ENCODE measurements at places on chromosomes 5 and 9.

GRCh38 chr5:5289537-5289936, 132.9 kb upstream of the ICE1 start:
- DNase-seq, result no peak

- DNase-seq, result no peak
These were observed 187.9 kb downstream of the EBF1 start for GRCh38 chr5:158911693-158912363.

- no peak for DNase-seq
These were observed 12.9 kb downstream of the PLPP7 start for GRCh38 chr9:131302244-131303075.

DNA sequence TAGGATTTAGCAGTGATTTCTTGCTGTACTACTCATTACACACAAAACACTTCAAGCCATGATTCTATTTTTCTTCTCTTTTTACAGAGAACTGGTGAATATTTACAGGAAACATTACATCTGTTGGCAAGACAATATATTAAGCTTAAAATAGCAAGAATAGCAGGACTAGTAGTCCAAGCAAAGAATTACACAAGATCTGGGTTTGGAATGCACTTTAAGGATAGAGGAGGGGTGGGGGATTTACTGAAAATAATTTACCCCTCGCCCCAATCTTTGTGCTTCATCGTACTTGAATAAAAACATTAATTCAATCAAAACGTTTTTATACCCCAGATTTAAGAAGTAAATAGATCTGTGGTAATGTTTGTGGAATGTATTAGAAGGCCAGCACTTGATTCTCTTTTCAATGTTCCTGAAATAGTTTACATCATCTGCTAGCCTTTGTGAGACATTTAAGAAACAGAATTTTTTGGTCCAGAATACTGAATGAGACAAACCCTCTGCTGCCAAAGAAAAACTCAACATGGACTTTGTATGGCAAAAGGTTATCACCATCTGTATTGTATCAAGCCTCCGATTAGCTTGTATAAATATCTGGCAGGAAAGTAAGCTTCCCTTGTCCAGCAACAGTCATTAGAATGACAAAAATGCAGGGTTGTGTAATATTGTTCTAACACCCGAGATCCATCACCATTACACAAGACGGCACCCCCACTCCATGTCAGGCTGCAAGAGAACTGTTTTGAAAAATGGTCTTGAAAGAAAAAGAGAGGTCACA, 23.8 kb downstream of the SVEP1 start:
- DNase-seq, result no peak

- DNase-seq, result no peak
These were observed 160.0 kb downstream of the CCDC192 start for GRCh38 chr5:127863161-127863560.

GRCh38 chr9:105928416-105928815, 234.1 kb downstream of the TMEM38B start:
- DNase-seq, result no peak

DNA sequence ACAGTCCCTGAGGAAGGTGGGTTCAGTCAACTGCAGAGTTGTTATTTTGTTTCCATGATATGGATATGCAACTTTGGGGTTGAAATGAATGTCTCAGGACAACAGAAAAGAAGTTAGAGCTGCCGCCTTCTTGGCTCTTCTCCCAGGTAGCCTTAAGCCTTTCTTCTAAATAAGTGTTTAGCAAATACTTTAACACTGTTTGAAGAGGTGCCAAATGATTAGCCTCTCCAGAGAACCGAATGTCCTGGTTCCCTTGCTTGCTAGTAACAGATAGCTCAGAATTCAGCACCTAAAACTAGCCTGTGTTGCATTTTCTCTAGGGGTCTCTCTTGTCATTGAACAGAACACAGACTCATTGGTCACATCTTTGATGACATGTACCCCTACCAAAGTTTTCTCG, 127.7 kb upstream of the PIK3R1 start:
- DNase-seq, result no peak

DNA sequence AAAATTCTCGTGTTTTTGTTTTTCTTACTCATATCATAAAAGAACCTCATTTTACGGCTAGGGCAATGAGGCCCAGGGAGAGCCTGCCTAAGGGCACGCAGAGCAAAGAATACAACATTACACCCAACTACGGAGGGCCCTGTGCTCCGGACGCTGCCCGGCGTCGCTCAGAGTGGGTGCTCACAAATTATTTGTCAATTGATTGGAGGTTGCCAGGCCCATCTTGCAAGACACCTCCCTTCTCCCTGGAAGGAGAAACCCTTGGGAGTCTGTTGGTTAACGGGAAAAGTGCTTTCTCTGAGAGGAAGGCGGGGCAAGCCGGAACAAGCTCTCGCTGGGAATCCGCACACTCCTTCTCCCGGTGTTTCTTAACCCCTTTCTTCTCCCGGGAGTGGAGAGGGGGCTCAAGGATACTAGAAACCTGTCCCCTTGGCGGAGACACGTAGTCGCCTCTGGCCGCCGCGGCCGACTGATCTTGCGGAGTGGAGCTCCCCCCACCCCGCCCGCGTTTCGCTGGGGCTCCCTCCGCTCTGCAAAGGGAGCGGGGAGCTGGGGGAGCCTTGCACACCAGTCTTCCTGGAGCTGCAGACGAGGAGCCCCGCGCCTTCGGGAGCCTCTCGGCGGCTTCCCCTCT, 599.3 kb upstream of the SGCD start:
- DNase-seq, result no peak

DNA sequence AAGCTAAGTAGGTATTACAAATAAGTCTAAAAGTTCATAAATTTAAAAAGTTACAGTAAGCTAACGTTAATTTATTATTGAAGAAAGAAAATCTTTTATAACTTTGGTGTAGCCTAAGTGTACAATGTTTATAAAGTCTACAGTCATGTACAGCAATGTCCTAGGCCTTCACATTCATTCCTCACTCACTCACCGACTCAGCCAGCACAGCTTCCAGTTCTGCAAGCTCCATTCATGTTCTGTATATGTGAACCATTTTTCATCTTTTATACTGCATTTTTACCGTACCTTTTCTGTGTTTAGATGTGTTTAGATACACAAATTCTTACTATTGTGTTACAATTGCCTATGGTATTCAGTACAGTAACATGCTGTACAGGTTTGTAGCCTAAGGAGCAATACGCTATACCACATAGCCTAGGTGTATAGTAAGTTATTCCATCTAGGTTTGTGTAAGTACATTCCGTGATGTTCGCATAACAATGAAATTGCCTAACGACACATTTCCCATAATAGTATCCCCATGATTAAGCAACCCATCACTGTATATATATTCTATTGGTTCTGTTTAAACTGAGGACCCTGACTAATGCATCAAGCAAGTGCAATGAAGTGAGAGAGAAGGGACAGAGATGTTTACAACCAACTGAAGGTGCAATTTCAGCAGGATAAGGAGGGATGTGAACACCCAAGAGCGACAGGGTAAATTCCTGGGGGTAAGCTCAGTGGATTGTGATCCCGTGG, 88.9 kb upstream of the TRIO start:
- DNase-seq, result no peak

DNA sequence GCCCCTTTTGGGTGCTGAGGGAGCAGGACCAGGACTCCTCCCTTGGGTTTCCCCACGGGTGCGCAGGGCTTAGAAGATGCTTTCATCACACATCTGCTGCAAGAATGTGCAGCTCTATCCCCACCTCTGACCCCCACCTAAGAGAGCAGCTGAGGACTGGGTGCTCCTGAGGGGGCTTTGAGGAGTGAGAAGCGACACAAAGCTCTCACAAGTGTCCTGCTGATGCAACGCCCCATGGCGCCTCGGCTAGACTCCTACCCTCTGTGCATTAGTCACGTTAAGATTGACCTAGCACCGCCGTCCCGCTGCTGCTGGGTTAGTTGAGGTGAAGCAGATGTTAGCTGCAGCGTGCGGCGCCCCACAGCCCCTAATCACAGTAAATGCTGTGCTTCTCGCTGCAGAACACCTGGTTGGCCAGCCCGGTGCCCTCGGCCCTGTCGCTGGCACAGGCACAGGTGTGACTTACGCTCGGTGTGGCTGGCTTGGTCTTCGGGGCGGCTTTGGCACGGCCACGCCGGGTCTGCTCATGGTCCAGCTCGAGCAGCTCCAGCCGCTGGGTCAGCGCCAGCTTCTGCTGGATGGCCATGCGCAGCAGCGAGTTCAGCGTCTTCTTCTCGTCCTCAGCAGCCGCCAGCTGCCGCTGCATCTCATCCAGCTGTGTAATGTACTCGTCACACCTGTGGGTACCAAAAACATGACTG, 45.0 kb upstream of the IPPK start:
- no peak for DNase-seq

DNA sequence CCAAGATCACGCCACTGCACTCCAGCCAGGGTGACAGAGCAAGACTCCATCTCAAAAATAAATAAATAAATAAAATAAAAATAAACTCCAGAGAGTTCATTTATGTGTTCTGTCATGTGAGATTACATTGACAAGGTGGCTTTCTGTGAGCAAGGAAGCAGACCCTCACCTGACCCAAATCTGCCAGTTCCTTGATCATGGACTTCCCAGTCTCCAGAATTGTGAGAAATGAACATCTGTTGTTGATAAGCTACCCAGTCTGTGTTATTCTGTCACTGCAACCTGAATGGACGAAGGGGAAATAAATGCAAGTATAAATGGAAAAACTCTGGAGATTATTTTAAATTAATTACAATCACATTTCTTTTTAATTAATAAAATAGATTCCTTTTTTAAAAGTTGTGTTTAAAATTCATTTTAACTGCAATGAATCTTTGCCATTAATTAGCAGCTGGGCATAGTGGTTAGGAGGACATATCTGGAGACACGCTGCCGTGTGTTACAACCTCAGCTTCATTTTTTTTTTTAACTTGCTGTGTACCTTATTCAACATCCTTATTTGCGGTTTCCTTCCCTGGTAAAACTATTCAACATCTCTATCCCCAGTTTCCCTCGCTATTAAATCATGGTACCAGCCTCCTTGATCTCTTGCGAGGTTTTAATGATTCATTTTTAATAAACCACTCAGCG, 376.4 kb downstream of the CHSY3 start:
- DNase-seq, result no peak

GRCh38 chr5:149674686-149675085, 55.4 kb upstream of the PPARGC1B start:
- DNase-seq, result no peak

DNA sequence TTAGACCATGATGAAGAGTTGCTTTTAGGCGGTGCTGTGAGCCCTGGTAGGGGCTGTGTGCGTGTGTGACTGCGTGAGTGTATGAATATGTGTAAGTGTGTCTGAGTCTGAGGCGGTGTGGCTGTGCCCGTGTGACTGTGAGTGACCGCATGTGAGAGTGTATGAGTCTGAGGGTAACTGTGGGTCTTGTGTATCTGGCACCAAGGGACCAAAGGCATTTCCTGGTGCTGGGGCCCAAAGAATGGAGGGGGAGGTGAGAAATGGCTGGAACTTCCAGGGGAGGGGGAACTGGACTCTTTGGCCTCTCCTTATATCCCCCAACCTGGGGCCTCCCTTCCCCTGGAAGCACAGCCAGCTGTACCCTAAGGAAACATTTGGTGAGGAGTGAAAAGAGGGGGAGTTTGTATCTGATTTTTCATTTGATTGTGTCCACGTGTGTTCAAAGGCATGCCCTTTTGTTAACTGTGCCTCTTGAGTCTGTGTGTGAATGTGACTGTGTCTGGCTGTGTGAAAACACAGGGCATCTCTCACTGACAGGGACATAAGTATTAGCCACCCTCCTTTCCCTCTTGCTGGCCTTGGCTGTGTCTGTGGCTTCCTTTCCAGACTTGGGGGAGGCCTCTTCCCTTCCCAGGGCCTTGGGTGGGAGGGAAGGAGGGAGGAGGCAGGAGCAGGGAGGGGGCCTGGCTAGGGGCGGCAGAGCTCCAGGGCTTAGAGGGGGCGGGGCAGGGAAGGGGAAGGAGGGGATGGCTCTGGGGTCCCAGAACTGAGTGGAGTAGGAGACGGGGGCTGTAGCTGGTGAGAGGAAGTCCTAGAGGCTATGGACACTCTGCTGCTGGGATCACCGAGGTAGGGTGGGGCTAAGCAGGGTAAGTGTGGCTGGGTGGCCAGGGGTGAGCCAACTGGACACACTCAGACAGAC, 1.4 kb downstream of the IL11RA start:
- DNase-seq, result no peak

DNA sequence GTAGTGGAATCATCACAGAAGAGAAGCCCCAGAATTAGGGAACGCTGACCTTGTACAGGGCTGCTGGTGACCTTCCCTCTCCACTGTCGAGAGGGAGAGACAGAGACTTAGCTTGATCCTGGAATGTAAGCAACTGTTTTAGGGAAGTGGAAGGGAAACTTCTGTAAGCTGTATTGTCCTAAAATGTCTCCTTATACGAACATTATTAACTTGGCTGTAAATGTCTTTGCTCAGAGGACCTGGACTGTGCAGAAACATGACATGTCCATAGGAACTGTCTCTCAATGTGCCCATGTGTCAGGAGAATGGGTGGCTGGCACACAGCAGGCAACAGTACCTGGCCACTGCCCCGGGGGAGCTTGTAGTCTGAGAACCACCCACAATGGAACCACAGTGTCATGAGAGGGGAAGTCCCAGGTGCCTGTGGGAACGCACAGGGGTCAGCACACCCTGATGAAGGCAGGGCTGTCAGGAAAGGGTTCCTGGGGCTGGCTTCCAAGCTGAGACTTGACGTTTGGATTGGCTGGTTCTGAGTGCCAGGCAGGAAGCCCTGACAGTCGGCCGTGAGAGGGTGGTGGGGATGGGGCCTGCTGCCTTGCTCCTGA, 34.0 kb downstream of the DAP start:
- no peak for DNase-seq

GRCh38 chr9:35774907-35775635, 16.3 kb upstream of the NPR2 start:
- no peak for DNase-seq

DNA sequence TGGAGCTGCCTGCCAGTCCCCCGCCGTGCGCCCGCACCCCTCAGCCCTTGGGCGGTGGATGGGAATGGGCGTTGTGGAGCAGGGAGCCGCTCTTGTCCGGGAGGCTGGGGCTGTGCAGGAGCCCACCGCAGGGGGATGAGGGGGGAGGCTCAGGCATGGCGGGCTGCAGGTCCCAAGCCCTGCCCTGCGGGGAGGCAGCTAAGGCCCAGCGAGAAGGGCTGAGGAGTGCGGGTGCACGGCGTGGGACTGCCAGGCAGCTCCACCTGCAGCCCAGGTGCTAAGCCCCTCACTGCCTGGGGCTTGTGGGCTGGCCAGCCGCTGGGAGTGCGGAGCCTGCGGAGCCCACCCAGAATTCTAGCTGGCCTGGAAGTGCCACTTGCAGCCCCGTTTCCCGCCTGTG, 991.7 kb upstream of the ARRDC3 start:
- no peak for DNase-seq

Measured in cortex of kidney (tissue), 1 donor.